CD4-positive, alpha-beta memory T cell (primary cell): ENCODE measurements at places on chromosomes 13 and 19. TPM values are rescaled to one million over a fixed set of nuclear protein-coding genes. Genes with fewer than 3 reads are reported as not detected.

GRCh38 chr13:99002172-99002710, 24.4 kb upstream of the DOCK9 start:
- H3K27me3 ChIP-seq: no peaks in the 10 kb centered on the region
- no peak for DNase-seq
- H3K4me1 ChIP-seq: peaks cover 73% of the 10 kb centered on the region
- no peak overlapping the region for H3K4me3 ChIP-seq
- no peak overlapping the region for H3K27ac ChIP-seq

DNA sequence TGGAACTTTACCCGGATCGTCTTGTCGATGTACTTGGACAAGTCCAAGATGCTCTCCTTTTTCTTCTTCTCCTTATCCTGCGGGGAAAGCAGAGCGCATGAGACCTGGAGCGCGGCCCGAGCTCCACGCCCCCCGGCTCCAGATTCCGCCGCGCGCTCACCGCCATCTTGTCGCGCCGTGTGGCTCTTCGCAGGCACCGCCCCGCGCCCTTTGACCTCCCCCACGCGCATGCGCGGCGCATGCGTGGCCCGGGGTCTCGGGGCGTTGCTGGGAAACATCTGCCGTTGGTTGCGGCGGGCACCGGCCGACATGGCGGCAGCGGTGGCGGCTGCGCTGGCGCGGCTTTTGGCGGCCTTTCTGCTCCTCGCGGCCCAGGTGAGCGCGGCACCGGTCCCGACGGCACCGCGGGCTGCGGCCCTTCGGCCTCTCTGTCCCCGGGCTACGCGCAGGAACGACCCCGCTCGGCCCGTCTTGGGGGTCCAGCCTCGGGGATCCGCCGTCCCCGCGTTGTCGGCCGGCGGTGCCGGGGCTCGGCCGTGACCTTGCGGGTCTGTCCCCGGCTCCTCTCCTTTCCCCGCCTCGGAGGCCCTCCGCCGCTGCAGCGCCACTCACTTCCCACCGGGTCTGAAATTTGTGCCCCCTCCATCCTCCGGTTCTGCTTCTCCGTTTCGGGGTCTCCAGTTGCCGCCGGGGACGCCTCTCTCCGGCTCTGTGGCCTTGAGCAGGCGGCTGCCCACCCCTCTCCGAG, at the start of the genes LSM7 and SPPL2B:
LSM7 (minus strand) TSS at position 186 of the 748 bp plus-strand sequence; CDS start at position 166, 20 bp downstream.
SPPL2B (plus strand) TSS at position 284 of the 748 bp plus-strand sequence; CDS start at position 310, 26 bp downstream.
- peaks cover 49% of the 10 kb centered on the region for H3K4me1 ChIP-seq
- H3K36me3 ChIP-seq: peaks cover 6% of the 10 kb centered on the region
- peak within 1 kb of the TSS; percentile 76 for H3K27ac ChIP-seq
- no peaks in the 10 kb centered on the region for H3K27me3 ChIP-seq
- DNase-seq: peak; percentile 92

DNA sequence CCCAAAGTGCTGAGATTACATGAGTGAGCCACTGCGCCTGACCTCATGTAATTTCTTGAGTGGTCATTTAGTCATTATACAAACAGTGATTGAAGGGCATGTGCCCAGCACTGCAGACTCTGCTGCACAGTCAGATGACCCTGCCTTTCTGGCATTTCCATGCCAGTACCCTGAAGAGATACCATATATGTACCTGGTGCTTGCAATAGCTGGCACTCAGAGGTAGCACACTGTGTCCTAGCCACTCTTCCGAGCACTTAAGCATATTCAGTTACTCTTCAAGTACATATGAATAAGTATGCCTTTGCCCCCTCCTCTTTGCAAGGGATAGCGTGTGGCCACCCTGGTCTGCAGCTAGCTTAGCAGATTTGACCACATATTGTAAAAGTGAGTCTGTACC, 15.5 kb downstream of the STX10 start:
- H3K4me3 ChIP-seq: no peak overlapping the region
- no peak overlapping the region for H3K27ac ChIP-seq
- H3K36me3 ChIP-seq: peaks cover 14% of the 10 kb centered on the region
- H3K4me1 ChIP-seq: peaks cover 30% of the 10 kb centered on the region
- H3K27me3 ChIP-seq: no peaks in the 10 kb centered on the region
- DNase-seq: no peak

DNA sequence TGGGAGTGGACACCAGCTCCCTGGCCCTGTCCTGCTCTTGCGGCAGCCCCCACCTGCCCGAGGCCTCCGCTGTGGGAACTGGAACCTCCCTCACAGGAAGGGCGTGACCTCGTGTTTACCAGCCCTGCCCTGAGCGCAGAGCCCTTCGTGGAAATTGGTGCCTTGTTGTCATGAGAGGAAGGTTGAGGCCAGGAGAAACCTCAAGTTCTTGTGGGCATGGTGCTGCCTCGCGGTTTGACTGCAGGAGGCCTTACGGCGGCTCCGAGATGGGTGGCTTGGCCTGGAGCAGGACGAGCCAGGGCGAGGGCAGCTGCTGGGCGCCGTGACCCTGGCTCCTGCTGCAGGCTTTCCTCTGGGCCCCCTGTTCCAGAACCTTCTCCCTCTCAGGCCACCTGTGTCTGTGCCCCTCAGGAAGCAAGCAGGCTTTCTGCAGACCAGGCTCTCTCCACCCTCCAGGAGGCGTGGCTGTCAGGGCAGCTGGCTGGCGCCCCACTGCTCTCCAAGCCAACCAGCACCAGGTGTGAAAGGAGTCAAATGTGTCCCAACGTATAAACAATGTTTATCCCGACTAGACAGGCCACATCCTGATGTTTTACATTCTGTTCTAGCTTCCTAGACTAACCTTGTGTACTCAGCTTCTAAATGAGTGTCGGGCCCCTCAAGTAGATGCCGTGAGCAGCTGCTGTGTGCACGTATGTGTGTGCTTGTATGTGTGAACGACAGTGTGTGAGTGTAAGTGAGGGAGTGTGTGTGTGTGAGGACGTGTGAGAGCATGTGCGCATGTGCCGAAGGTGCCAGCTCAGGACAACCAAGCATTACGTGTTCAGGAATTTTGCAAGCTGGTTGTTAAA, 10.4 kb upstream of the RASA3 start:
- H3K4me1 ChIP-seq: peaks cover 80% of the 10 kb centered on the region
- peak overlapping the region; percentile 37 for H3K4me3 ChIP-seq
- H3K36me3 ChIP-seq: no peaks in the 10 kb centered on the region
- no peaks in the 10 kb centered on the region for H3K27me3 ChIP-seq

- no peak overlapping the region for H3K27ac ChIP-seq
- no peaks in the 10 kb centered on the region for H3K27me3 ChIP-seq
- H3K4me1 ChIP-seq: peaks cover 21% of the 10 kb centered on the region
- H3K36me3 ChIP-seq: peaks cover 46% of the 10 kb centered on the region
- H3K4me3 ChIP-seq: no peak overlapping the region
- no peak for DNase-seq
These were observed 3.6 kb downstream of the PSMC4 start for GRCh38 chr19:39974377-39975155.

DNA sequence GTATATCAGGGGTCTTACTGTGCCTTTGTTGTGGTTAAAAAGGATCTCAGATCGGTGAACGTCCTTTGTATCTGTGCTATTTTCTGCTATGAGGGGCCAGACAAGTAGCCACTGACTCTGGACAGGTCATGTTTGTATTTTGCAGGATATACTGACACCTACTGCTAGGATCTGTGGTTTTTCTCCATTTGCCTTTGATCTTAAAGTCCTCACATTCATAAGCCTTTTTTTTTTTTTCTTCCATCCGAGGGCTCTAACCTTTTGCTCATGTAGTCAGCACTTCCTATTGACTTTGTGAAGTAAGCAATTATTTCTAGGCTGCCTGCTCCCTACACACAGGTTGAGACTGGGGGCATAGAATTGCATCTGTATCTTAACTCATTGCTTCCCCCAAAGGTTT, 106.2 kb downstream of the SLITRK5 start:
- H3K27ac ChIP-seq: no peak overlapping the region
- no peaks in the 10 kb centered on the region for H3K4me1 ChIP-seq
- H3K27me3 ChIP-seq: no peaks in the 10 kb centered on the region
- H3K36me3 ChIP-seq: no peaks in the 10 kb centered on the region

DNA sequence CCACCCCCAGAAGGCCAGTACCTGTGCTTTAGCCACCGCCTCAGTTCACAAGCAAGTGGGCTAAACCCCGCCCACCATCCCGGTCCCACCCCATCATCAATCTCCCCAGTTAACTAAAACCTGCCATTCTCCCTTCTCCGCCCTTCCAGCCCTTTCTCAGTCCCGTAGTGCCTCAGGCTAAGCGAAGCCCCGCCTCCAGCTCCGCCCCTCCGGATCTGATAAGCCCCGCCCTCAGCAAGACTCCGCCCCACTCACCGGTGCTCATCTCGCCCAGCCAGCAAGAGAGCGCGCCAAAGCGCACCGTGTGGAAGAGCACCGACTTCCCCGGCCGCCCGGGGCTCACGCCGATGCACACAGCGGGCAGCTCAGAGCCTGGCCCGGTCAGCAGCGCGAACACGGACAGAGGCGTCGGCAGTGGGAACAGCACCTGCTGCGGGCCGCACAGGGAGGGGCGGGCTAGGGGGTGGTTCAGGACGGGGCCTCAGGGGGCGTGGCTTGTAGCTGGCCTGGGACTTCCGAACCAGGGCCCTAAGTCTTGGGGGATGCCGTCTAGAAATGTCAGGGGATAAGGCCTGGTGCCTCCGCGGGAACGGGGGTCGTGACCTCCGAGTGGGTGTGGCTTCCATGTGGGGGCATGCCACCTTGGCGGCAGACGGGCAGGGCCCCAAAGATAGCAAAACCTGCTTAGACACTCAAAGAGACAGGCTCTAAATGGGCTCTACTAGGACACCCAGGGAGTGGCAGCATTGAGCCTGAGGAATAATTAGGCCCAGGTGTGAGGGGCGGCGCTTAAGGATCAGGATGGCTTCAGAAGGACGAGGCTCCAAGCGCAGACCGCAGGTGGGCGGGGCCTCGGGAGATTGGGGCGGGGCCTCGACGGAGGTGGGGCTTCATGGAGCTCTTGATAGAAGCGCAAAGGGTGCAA, 21.4 kb downstream of the MAP4K1 start:
- H3K4me1 ChIP-seq: no peaks in the 10 kb centered on the region
- no peak overlapping the region for H3K27ac ChIP-seq
- no peak overlapping the region for H3K4me3 ChIP-seq
- peaks cover 40% of the 10 kb centered on the region for H3K36me3 ChIP-seq
- DNase-seq: no peak

DNA sequence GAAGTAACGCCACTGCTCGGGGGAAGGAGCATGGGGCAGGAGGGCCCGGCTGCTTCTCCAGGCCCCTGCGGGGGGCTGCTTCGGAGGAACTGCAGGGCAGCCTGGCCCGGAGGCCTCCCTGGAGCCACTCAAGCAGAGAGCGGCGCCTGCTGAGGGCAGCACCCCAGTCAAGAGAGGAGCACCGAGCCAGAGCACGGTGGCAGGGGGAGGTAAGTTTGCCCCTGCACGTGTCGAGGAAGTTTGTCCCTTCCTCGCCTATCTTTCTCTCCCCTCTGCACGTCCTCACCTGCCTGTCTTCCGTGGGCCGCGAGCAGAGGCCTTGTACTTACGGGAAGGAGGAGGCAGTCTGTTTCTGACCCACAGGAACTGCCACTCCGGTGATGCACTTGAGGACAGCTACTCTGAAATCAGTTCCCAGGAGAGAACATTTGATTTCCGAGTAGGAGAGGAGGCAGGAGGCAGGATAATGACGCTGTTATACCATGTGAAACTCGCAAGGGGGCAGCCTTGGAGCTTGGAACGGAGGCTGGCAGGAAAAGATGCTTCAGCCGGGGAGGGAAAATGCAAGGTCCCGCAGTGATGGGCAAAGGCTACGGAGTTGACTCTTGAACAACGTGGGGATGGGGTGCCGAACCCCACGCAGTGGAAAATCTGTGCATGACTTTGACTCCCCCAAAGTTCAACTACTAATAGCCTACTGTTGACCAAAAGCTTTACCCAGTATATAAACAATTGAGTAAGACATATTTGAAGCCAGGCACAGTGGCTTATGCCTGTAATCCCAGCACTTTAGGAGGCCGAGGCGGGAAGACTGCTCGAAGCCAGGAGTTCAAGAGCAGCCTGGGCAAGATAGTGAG, 5.0 kb downstream of the FFAR1 start:
- no peaks in the 10 kb centered on the region for H3K27me3 ChIP-seq
- H3K27ac ChIP-seq: no peak overlapping the region
- H3K4me1 ChIP-seq: peaks cover 22% of the 10 kb centered on the region
- peak; percentile 76 for DNase-seq
- H3K4me3 ChIP-seq: no peak overlapping the region

DNA sequence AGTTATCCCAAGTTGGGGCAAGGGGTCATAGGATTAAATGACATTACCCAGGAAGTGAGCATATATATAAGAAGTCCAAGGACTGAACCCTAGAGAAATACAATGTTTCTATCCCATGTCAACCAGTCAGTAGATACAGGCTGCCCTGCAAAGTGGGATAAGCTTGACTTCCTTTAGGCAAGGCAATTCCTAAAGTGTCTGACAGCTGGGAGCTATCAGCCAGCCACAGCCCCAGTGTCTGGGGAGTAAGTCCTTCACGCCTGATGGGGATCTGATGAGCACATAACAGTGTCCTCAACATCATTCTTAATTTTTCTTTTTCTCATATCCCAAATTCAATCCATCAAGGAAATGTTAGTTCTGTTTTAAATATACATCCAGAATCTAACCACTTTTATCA, 54.1 kb downstream of the DNAJC15 start:
- H3K27ac ChIP-seq: no peak overlapping the region
- no peak for DNase-seq
- H3K4me1 ChIP-seq: peaks cover 27% of the 10 kb centered on the region
- H3K27me3 ChIP-seq: no peaks in the 10 kb centered on the region
- H3K4me3 ChIP-seq: no peak overlapping the region

GRCh38 chr13:39616087-39616694, 13.2 kb upstream of the LHFPL6 start:
- H3K4me3 ChIP-seq: no peak overlapping the region
- H3K36me3 ChIP-seq: no peaks in the 10 kb centered on the region
- H3K27me3 ChIP-seq: no peaks in the 10 kb centered on the region
- H3K27ac ChIP-seq: no peak overlapping the region
- DNase-seq: peak; percentile 44
- H3K4me1 ChIP-seq: no peaks in the 10 kb centered on the region

DNA sequence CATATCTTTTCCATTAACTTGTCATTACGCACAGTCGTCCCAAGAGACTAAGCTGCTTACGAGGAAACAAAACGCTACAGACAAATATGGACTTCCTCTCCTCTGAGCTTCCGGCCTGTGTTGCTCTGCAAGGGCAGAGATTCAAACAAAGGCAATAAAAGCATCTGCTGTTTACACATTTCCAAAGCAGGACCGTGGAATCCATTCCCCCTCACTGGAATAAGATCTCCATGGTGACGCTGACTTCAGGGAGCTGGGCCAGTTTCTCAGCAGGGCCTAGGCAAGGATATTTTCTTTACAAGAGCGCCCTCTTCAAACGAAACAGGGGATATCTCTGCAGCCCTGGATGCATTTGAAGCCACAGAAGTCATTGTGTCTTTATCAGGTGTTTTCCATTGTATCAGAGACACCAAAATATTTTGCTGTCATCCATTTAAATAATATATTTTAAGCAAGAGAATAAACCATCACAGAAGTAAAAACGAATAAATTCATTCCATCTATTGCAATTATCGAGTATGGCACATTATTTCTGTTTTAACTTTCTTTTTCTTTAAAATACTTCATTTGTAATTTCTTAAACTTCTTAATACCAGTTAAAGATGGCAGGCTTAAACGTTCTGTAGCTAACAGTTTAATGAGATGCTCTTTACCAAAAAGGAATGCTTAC, 177.5 kb downstream of the DCLK1 start:
- no peaks in the 10 kb centered on the region for H3K36me3 ChIP-seq
- H3K4me1 ChIP-seq: no peaks in the 10 kb centered on the region
- no peak for DNase-seq
- no peak overlapping the region for H3K4me3 ChIP-seq

GRCh38 chr13:65292488-65292901, 1937.6 kb downstream of the PCDH9 start:
- H3K4me3 ChIP-seq: no peak overlapping the region
- H3K36me3 ChIP-seq: no peaks in the 10 kb centered on the region
- no peak for DNase-seq
- H3K27ac ChIP-seq: no peak overlapping the region
- H3K27me3 ChIP-seq: no peaks in the 10 kb centered on the region
- no peaks in the 10 kb centered on the region for H3K4me1 ChIP-seq

The PGLYRP2 gene
- 0.91 TPM for total RNA-seq

The ZNF419 gene
- total RNA-seq: 28.4 TPM

The MZF1 gene
- total RNA-seq: 42.7 TPM

The IFNL4 gene
- not detected for total RNA-seq

The CDC37 gene
- 180 TPM for total RNA-seq

The CEBPA gene
- total RNA-seq: 2.3 TPM

The URI1 gene
- 95.0 TPM for total RNA-seq
